ENCODE measurements at places on chromosomes 3 and 15. TPM values are rescaled to one million over a fixed set of nuclear protein-coding genes. Genes with fewer than 3 reads are reported as not detected.

Gene LRRFIP2
- 148 TPM for total RNA-seq

Gene ADGRG7
- not detected for total RNA-seq

Gene PPIP5K1
- total RNA-seq: 26.8 TPM

Gene ETV5
- 2.0 TPM for total RNA-seq

Gene ATRIP
- total RNA-seq: 11.5 TPM

Gene KCNMB3
- total RNA-seq: 4.8 TPM

Gene STAB1
- 55.3 TPM for total RNA-seq

Gene BNC1
- 0.49 TPM for total RNA-seq

All from uterus (tissue), 4 donors.